ENCODE measurements at places on chromosomes 6 and 20. TPM values are rescaled to one million over a fixed set of nuclear protein-coding genes. Genes with fewer than 3 reads are reported as not detected.

Gene SLX4IP
- 6.4 TPM for total RNA-seq

Gene MAFB
- total RNA-seq: 0.04 TPM

Gene ENTPD6
- 150 TPM for total RNA-seq

Gene GPLD1
- total RNA-seq: 3.9 TPM

Gene CENPQ
- total RNA-seq: 9.7 TPM

DNA sequence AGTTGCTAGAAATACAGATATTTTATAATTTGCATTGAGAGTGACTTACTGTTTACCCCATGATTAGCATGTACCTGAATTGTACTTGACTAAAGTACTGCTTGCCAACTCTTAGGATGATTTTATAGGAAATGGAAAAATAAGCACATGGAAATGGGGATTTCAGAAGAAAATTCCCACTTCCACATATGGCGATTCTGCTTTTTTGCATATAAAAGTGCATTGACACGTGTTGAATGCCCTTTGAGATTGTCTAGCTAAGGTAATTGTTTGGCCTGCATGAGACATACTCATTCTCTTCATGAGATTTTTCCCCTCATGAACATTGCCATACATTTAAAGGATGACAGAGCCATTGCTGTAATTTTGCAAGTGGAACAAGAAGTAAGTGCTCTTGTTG, 10.1 kb downstream of the TAB2 start:
- no peak for DNase-seq
- H3K4me1 ChIP-seq: peaks cover 31% of the 10 kb centered on the region
- H3K27me3 ChIP-seq: no peaks in the 10 kb centered on the region
- no peak overlapping the region for H3K4me3 ChIP-seq
- no peaks in the 10 kb centered on the region for H3K36me3 ChIP-seq

GRCh38 chr6:149459761-149460160, 25.1 kb downstream of the ZC3H12D start:
- no peaks in the 10 kb centered on the region for H3K27me3 ChIP-seq
- H3K27ac ChIP-seq: no peak overlapping the region
- no peak overlapping the region for H3K4me3 ChIP-seq
- DNase-seq: no peak

DNA sequence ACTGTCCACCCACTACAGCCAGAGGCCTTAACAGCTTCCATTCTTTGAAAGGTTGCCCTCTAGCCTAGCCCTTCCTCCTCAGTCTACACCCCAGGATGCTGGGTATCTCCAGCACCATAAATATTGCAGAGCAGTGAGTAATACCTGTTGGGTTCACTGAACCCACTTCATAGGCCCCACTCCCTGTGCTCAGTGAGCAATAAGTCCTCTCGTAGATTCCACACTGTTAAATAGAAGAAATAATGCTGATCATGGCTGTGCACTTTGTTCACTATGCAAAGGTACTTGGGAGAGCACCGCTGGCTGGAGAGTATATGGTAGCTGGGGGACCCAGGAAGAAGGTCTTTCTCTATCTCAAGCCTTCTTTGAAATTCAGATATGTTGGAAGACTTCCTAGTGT, 87.3 kb downstream of the RSPH3 start:
- H3K4me3 ChIP-seq: no peak overlapping the region
- no peak for DNase-seq
- H3K27me3 ChIP-seq: no peaks in the 10 kb centered on the region
- no peak overlapping the region for H3K27ac ChIP-seq
- H3K36me3 ChIP-seq: no peaks in the 10 kb centered on the region
- H3K4me1 ChIP-seq: peaks cover 34% of the 10 kb centered on the region

- H3K36me3 ChIP-seq: no peaks in the 10 kb centered on the region
- H3K27me3 ChIP-seq: no peaks in the 10 kb centered on the region
- no peak for DNase-seq
- no peak overlapping the region for H3K27ac ChIP-seq
- peaks cover 22% of the 10 kb centered on the region for H3K4me1 ChIP-seq
These were observed 3.7 kb upstream of the RBM38 start for GRCh38 chr20:57387463-57387862.

- H3K4me1 ChIP-seq: peaks cover 26% of the 10 kb centered on the region
- H3K27me3 ChIP-seq: no peaks in the 10 kb centered on the region
- peak overlapping the region; percentile 85 for H3K27ac ChIP-seq
- peak overlapping the region; percentile 92 for H3K4me3 ChIP-seq
- peak; percentile 54 for DNase-seq
These were observed 5.5 kb upstream of the SOX4 start for GRCh38 chr6:21587961-21588480.

- H3K27me3 ChIP-seq: no peaks in the 10 kb centered on the region
- H3K4me3 ChIP-seq: no peak overlapping the region
- H3K4me1 ChIP-seq: peaks cover 12% of the 10 kb centered on the region
- peaks cover 98% of the 10 kb centered on the region for H3K36me3 ChIP-seq
- DNase-seq: no peak
These were observed 24.0 kb downstream of the JAG1 start for GRCh38 chr20:10649797-10650160.

DNA sequence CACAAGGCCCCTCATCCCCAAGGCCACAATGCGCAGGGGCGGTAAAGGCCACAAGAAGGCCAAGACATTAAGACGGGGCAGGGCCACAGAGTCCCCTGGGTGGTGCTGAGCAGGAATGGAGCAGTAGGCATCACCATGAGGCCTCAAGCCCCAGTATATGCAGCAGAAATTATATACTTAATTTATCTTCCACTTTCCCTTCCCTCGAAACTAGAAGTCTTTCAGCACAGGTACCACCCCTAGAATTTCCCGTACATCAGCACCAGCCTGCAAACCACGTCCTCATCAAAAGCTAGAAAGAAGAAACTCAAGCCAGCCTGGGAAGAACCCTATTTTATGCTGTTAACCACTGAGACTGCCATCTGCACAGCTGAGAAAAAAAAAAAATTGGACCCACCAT, 89.4 kb downstream of the PLG start:
- H3K4me3 ChIP-seq: peak overlapping the region; percentile 45
- no peaks in the 10 kb centered on the region for H3K36me3 ChIP-seq

DNA sequence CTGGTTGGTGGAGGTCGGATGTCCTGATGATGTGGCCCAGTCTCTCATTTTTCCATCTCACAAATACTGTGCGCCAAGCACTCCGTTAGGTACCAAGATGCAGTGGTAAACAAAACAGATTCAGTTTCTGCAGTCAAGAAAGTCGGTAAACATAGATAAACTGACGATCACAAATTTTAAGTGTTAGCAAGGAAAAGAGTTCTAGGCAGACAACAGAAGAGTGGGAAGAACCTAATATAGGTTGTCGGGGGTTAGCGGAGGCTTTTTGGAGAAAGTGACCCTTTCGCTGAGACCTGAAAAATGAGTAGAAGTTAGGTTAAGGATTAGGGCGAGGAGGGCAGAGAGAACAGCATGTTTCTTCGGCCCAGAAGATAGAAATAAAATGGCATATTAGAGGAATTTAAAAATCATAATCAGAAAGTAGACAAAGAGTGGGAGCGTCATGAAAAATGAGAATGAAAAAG, 514 bp downstream of the ORC3 start:
- H3K4me3 ChIP-seq: peak overlapping the region; percentile 96
- DNase-seq: no peak
- no peaks in the 10 kb centered on the region for H3K27me3 ChIP-seq
- peaks cover 21% of the 10 kb centered on the region for H3K4me1 ChIP-seq

GRCh38 chr6:142702501-142703460, 242.2 kb downstream of the HIVEP2 start:
- H3K4me1 ChIP-seq: no peaks in the 10 kb centered on the region
- no peak overlapping the region for H3K27ac ChIP-seq
- no peaks in the 10 kb centered on the region for H3K36me3 ChIP-seq
- DNase-seq: no peak
- H3K4me3 ChIP-seq: no peak overlapping the region

DNA sequence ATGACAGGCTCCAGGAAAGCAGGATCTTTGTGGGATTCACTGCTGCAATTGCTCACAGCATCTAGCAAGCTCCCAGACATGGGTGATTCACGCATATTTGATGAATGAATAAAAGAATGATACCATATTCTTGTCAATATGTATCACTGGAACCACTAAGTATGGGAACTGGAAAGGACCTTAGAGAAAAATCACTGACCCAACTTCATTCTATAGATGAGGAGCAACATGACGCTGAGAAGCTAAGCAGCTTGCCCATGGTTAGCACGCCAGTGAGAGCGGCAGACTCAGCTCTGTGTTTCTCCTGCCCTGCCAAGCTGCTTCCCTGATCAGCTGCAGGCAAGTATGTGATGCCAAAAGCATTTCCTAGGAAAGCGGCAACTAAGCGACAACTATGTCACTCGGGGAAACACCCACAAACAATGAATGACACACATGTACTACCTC, 66.8 kb downstream of the PPP1R3G start:
- no peaks in the 10 kb centered on the region for H3K36me3 ChIP-seq
- H3K4me1 ChIP-seq: peaks cover 23% of the 10 kb centered on the region
- no peaks in the 10 kb centered on the region for H3K27me3 ChIP-seq
- peak; percentile 92 for DNase-seq

- H3K27me3 ChIP-seq: peaks cover 27% of the 10 kb centered on the region
- no peak overlapping the region for H3K27ac ChIP-seq
- peaks cover 14% of the 10 kb centered on the region for H3K4me1 ChIP-seq
- no peak for DNase-seq
These were observed 108.3 kb upstream of the SLC24A3 start for GRCh38 chr20:19104186-19104585.

DNA sequence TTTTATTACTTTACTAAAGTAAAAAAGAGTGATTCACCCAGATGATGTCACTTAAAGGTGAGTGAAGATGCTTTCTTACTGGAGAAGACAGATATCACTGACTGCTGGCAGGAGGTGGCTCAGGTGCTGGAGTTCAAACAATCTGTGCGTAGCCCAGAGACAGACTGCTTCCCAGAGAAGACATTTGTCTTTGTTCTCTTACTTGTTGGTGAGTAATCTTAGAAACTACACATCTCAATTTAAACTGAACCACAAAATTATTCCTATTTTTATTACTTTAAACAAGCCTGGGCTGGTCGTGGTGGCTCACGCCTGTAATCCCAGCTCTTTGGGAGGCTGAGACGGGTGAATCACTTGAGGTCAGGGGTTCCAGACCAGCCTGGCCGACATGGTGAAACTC, 92.2 kb downstream of the CEP162 start:
- H3K4me3 ChIP-seq: no peak overlapping the region
- no peaks in the 10 kb centered on the region for H3K4me1 ChIP-seq
- no peak overlapping the region for H3K27ac ChIP-seq
- DNase-seq: no peak

GRCh38 chr6:74834967-74835366, 370.9 kb downstream of the COL12A1 start:
- no peaks in the 10 kb centered on the region for H3K27me3 ChIP-seq
- H3K4me1 ChIP-seq: no peaks in the 10 kb centered on the region
- no peak for DNase-seq
- no peak overlapping the region for H3K27ac ChIP-seq
- H3K36me3 ChIP-seq: no peaks in the 10 kb centered on the region

DNA sequence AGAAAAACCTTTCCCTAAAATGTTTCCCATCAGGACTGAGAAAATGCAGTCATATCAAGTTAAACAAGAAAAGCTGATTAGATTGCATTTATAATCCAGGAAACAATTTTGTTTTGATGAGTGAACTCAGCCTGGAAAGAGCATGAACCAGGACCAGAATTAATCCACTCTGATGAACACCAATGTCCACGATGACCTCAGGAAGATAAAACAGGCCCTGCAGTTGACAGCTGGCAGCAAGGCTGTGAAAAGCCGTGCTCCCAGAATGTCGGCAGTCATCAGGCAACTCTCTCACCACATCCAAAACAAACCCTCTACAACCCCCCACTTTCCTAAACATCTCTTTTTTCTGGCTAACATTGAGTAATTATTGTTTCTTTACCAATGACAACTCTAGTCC, 74.0 kb upstream of the PROKR2 start:
- H3K4me1 ChIP-seq: no peaks in the 10 kb centered on the region
- H3K27ac ChIP-seq: no peak overlapping the region
- H3K4me3 ChIP-seq: no peak overlapping the region
- H3K36me3 ChIP-seq: no peaks in the 10 kb centered on the region
- DNase-seq: no peak

DNA sequence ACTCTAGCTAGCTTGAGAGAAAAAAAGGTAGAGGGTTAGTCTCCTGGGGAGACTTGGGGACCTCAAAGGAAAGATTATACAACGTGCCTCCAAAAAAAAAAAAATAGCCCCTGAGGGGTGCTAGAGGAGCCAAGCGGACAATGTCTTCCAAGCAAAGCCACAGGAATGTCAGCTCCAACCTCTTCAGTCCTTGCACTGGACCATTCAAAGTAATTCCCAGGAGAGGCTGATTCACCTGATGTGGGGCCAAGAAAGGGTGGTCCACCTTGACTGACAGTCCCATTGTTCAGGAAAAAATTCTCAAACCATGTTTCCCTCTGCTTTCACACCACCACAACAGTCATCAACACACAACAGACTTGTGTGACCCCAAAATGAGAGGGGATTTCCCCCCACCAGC, 30.7 kb downstream of the ASIP start:
- no peaks in the 10 kb centered on the region for H3K4me1 ChIP-seq
- H3K27me3 ChIP-seq: no peaks in the 10 kb centered on the region
- no peak overlapping the region for H3K4me3 ChIP-seq
- DNase-seq: peak; percentile 16
- H3K36me3 ChIP-seq: peaks cover 27% of the 10 kb centered on the region

- H3K27me3 ChIP-seq: no peaks in the 10 kb centered on the region
- H3K27ac ChIP-seq: no peak overlapping the region
- no peak for DNase-seq
- H3K36me3 ChIP-seq: no peaks in the 10 kb centered on the region
These were observed 55.6 kb downstream of the FRK start for GRCh38 chr6:116004841-116005815.

- no peak for DNase-seq
- H3K27me3 ChIP-seq: peaks cover 37% of the 10 kb centered on the region
- H3K4me1 ChIP-seq: no peaks in the 10 kb centered on the region
- H3K27ac ChIP-seq: no peak overlapping the region
- H3K36me3 ChIP-seq: no peaks in the 10 kb centered on the region
- no peak overlapping the region for H3K4me3 ChIP-seq
These were observed 520 bp downstream of the KCNK17 start for GRCh38 chr6:39313526-39314272.
